ENCODE measurements at places on chromosomes 6 and 20.

DNA sequence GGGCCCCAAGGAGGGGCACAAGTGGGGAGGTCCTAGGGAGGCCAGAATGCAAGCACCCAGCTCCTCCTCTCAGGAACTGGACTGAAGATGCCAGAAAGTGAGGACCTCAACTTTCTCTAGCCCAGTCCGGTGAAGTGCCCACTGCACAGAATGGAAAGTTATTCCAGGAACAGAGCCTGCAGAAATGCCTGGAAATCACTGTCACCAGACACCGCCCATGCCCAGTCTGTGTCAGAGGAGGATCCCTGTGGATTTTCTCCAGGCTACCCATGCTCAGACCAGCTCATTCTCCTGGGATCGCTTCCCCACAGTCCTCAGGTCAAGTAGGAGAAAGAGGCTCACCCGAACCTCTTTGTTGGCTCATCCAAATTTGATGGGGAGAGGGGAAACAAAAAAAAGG, 6.5 kb downstream of the PRPH2 start:
- no peak for DNase-seq

DNA sequence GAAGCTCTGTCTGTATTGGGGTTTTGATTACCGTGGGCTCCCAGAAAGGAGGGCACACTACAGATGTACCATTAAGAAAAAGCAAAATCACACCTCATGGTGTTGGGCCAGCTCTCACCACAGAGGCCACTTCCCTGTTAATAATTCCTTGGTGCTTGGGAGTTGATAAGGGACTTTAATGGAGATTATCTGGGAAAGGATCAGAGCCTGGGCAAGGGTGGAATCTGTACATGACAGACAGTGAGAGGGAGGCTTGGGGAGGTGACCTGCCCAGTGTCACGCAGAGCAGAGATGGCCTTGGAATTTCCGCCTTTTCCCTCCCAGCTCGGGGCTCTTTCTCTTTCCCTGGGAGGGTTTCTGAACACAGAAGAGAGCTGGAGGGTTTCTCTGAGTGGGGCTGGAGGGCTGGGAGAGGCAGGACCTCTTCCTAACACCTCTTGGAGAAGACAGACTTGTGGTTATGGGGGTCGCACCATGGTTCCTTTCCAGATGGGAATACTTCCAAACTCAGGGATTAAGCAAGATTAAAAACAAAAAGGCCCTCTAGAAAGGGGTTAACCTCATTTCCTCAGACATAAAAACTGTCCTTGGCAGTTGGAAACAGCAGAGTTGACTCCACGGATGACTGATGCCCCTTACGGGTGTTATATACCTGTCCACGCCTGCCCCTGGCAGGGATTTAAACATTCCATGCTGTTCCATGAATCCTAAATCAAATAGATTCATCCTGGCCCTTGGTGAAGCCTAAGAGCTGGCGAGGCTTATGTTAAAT, 16.8 kb upstream of the KCNK16 start:
- no peak for DNase-seq

GRCh38 chr20:24970030-24970553, 21.0 kb downstream of the CST7 start:
- DNase-seq, result no peak

DNA sequence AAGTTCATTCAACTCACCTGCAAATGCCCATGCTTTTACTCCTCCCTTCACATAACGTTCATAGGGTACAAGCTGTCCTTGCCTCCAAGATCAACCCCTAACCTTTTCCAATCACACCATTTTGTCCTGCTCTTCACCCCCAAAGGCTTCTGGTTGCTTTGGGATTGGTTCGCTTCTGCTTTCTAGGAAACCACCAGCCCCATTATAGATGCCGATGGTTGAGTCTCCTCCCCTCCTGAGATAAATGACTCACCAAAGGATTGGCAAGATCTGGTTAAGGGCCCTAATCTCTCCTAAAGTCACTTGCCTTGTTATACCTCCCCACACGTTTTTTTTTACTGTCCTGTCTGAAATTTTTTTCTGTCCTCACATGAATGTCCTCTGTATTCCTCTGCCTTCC, 311.4 kb downstream of the HACE1 start:
- no peak for DNase-seq

DNA sequence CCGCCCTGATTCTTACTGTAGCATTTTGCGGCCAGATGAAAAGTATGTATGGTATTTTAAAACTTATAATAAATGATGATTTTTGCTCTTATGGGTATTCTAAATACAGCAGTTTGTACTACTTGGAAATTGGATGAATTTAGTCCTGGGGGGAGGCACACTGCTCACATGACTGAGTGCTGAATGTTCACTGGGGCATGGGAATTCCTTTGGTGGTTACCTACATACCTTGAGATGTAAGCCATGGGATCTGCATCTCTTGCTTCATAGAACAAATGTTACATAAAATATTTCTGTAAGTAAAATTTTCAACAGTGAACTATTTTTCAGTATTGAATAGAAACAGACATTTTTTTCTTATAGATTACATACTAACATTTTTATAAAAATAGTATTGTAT, 71.1 kb downstream of the FIG4 start:
- no peak for DNase-seq

DNA sequence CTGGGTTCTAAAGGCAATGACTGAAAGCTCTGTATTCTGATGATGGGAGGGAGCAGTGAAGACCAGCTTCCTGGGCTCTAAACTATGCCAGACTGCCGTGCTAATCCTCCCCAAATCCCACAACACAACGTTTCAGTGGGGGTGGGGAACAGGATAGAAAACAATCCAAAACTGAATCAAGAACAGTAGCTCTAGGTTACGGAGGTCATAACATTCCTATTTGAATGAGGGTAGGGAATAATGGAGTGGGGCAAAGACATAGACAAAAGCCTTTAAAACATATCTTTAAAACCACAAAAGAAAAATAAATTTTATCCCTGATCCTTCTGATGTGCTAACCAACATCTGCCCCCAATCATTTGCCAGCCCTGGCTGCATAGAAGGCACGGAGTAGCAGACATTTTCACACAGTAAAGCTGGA, 7.8 kb downstream of the USP49 start:
- DNase-seq, result no peak

- DNase-seq, result no peak
Observed at GRCh38 chr6:156780962-156781853, 4.0 kb downstream of the ARID1B start.

DNA sequence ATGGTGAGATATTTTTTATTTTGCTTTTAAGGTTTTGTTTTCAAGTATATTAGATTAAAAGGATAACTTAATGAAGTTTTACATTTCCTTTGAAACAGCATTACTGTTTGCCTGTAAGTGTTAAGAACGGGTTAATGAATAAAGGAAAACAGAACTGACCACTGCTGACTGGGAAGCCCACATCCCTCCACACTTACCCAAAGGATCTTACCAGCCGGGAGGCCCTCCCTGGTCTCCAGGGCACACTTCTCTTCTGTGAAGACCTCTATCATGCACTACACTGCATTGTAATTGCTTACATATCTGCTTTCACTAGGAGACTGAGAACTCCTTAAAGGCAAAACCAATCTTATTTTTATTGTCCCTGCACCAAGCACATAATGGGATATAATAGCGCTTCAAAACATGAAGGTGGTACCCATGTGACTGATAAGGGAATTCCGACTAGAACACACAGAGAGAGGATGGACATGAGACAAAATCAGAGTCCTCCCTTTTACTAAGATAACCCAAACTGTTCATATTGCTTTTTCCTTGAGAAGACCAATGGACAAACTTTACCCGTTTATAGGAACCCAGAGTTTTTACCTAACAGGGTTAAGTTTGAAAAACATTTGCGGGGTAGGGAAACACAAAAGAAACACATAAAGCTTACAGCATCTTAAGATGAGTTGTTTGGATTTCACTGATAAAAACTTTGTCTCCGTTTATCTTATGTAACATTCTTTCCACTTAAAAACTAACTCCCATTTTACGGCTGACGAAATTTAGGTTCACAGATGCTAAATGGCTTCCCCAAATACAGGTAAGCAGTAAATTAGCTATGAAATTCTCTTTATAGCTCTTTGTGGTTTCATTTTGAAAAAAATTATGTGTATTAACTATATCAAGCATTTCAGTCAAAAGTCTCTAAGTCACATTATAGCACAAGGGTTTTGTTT, 8.7 kb downstream of the EZR start:
- DNase-seq, result no peak

DNA sequence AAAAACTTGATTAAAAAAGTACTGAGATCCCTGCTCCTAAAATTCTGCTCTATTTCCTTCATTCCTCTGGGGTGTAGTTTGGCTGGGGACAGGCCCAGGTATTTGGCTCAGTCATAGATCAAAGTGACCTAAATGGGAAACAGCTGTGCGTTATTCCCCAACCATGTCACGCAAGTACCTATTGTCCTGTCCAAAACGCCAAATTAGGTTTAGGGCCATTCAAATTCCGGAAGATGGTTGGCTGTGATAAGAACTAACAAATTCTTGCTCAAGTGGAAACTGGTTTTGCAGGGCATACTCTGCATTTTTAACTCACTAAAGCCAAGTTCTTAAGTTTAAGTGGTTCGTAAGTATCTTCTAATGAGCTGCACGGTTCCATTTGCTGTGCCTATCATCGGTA, 147.6 kb upstream of the TMEM170B start:
- no peak for DNase-seq

- DNase-seq, result no peak
Observed at GRCh38 chr6:121540210-121540609, 104.8 kb downstream of the GJA1 start.

GRCh38 chr20:43843096-43843964, 71.3 kb upstream of the TOX2 start:
- DNase-seq, result no peak

DNA sequence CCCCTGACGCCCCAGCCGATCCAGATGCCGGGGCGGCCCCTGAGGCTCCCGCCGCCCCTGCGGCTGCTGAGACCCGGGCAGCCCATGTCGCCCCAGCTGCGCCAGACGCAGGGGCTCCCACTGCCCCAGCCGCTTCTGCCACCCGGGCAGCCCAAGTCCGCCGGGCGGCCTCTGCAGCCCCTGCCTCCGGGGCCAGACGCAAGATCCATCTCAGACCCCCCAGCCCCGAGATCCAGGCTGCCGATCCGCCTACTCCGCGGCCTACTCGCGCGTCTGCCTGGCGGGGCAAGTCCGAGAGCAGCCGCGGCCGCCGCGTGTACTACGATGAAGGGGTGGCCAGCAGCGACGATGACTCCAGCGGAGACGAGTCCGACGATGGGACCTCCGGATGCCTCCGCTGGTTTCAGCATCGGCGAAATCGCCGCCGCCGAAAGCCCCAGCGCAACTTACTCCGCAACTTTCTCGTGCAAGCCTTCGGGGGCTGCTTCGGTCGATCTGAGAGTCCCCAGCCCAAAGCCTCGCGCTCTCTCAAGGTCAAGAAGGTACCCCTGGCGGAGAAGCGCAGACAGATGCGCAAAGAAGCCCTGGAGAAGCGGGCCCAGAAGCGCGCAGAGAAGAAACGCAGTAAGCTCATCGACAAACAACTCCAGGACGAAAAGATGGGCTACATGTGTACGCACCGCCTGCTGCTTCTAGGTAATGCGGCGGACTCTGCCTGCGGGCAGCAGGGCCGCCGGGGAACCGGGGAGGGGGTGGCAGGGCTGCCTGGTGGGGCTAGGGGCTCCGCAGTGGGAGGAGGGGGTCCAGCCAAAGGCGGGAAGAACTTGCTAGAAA, 2.3 kb downstream of the GNAS start:
- DNase-seq, result no peak

GRCh38 chr6:128655978-128656498, 135.6 kb upstream of the PTPRK start:
- no peak for DNase-seq

DNA sequence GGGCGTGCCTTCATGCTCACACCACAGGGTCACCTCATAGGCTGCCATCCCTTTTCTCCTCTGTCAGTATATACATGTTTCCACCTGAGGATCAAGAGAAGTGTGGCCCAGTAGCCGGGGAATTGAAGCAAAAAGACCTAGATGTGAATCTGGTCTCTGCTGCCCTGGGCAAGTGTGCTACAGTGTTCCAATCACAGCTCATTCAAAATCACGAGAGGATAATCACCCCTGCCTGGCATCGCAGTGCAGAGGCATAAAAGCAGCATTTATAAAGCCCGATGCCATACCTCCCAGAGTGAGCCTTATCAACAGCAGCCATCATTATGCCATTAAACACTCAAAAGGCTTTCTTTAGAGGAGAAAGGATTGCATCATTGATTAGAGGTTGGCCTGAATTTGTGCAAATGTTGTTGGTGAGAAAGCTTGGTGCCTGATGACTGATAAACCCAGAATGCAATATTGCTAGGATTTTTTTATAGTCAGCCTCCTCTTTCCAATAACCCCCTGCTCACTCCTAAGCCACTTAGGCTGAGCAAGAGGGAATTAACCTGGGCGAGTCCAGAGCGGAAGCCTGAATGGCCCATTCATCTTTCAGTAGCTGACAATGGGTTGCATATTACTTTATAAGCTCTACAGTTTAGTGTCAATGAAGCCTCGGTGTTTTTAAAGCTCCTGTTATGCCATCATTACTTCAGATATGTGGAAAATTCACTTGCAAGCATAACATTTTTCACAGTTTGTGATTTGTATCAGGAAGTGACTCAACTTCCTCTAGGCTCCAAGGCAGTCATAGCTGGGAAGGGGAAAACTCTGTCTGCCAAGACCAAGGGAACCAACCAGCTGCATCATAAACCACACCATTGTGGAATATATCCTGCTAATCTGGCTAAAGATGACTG, 92.5 kb upstream of the NXT1 start:
- DNase-seq, result no peak

DNA sequence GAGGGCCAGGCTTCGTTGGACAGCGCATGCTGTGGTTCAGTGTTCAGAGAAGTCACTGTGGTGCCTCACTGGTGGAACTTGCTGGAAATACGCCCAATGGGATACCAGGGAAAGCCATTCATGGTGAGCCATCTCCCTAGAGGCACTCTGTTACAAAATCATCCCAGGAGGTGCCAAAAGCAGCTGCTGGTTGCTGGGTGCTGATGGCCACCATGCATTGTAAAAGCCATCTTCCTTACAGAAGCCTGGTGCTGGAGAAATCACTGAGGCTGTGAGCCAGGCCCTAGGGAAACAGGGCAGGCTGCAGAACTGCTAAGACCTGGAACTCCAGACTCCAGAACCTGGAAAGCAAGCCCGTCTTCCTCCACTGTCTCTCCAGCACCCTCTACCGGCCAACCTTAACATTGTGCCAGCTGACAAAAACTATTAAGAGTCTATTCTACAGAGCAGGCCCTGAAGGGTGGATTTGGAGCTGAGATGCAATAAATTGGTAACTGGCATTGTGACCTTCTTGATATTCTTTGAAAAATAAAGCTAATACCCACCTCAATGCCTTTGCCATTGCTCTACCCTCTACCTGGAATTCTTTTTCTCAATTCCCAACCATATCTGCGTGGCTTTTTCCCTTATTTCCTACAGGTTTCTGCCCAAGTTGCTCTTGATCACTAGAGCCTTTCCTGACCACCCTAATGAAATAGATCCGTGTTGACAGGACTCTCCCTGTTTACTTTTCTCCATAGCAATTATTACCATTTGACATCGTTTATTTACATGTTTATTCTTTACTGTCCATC, 18.5 kb downstream of the SNRPB start:
- peak; percentile 32 for DNase-seq

DNA sequence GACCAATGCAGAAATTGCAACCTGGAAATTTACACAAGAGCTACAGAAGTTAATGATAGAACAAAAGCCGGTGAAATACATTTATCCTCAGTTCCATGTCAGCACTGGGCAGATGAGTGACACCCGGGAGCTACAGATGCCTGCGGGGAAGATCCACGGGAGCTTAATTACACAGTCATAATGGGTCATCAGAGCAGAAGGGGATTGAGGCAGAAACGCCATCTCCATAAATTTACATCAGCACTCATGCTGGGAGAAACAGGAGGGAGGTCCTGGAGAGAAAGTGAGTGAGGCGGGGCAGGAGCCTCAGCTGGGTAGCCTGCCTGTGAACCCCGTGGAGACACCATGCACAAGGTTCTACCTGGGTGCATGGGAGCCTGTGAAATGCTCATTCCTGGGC, 37.6 kb upstream of the CST7 start:
- DNase-seq, result no peak

Data from substantia nigra (tissue), 51 donors.